Fibroblast of lung (primary cell): ENCODE measurements at places on chromosomes 2 and 18.

DNA sequence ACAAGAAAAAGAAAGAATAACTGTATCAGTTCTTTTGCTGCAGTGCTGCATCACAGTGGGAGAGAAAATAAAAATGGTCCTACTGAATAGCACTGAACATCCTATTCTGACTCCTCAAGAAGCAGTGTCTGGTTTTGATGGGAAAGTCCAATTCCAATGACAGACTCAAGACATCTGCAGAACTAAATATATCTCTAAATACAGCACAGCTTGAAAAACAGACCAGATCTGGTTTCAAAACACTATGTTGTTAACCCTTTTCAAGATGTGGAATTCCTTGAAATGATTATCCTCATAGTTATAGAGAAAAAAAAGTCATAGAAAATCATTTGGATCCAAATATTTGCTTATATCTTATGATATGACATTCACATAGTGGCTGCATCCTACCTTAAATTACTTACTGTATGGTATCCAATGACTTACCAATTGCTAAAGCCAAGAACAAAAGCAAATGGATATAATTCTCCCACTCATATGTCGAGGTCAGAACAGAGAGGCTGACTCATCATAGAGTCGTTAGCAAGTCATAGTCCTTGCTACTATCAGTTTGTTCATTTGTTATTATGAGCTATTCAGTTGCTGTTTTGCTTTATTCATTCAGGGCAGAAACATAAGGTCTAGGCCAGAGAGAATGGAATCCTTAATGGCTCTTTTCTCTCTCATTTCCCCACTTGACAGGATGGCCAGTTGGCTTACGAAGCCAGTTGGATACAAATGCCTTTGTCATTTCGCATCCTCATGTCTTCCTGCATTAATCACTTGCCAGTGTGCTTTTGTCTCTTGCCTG is 62.5 kb upstream of the ACVR2A start:
- peak; percentile 68 for DNase-seq

- DNase-seq, result no peak
Observed at GRCh38 chr18:51647942-51648341, 450.5 kb upstream of the MEX3C start.

DNA sequence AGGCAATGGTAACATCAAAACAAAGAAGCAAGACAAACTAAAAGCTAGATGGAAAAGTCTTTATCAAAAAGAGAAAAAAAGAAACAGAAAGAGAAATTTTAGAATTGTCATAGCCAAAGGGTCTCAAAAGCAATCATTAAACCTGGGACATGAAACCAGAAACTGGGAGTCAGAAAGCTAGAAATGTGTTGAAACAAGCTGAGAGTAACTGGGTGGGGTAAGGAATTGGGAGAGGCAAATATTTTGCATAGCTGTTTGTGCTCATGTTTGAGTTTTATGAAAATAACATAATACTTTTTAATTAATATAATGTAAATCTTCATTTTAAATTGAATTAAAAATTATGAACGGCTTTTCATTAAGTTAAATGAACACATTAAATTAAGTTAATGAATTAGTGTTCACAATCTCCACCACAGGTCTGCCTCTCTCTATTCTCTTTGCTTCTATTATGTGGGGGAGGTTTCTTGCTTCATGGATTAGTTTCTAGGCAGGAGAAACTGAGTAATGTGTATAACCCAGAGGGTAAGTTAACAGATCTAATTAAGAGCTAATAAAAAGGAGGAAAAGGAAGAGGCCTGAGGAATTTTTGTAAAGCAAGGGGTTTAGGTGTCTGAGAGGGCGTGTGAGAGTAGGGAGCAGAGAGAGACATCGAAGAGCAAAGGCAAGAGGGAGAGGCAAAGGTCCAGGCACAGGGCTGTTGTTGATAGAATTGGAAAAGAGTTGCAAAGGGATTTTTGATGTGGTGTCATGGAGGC is 20.0 kb upstream of the SERPINB2 start:
- DNase-seq, result no peak

DNA sequence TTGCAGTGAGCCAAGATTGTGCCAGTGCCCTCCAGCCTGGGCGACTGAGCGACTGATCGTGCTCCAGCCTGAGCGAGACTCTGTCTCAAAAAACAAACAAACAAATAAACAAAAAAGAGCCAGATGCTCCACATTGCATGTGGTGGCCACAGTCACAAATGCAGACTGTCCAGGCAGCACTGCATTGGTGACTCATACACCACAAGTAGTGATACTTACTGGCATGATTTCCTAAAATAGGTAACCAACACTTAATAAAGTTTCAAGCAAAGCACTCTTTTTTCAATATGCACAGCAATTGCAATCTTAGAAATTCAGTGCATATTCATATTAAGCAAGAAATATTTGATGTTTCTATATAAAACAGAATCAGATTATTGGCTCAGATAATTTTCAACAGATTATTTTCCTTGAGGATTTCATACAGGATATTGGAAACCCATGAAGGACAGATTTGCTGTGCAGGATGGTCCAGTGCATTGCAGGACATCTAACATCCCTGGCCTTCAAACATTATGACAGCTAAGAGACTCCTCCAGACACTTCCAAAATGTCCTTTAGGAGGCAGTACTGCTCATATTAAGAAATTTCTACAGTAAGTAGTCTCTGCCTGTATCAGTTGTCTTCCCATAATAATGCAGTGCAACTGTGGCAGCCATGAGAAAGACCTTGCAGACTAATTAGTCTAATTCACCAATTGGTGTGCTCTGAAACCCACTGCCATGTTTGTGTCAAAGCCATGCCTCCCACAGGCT is 10.5 kb upstream of the SLC1A4 start:
- DNase-seq, result peak; percentile 76

DNA sequence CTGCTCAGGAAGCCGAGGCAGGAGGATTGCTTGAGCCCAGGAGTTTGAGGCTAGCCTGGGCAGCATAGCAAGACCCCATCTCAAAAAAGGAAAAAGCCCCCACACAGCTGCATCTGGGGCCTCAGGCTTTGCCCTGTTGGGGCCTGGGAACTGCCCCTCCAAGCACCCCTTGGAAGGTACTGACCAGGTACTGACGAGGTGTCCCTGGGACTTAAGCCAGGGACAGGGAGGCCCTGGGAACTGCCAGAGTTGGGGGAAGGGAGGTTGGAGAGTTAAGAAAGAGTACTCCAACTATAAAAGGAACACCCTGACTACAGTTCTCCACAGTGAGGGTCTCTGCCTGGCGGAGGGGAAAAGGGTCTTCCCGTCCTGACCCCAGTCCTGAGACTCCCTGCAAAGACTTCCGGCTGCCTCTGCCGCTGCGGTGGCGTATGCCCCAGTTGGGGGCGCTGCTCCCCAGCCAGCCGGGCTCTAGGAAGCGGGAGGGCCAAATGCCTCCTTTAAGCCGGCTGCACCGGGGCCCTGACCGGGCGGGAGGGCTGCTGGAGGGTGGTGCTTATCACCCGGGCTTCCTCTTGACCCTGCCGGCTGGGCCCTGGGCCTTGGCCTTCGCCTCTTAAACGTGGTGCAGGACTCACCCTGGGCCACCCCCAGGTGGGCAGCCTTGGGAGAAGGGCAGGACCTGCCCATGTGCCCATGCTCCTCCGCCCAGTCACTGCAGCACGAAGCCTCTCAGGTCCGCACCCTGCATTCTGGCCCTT is 12.8 kb downstream of the SLC30A3 start:
- DNase-seq, result peak; percentile 20

DNA sequence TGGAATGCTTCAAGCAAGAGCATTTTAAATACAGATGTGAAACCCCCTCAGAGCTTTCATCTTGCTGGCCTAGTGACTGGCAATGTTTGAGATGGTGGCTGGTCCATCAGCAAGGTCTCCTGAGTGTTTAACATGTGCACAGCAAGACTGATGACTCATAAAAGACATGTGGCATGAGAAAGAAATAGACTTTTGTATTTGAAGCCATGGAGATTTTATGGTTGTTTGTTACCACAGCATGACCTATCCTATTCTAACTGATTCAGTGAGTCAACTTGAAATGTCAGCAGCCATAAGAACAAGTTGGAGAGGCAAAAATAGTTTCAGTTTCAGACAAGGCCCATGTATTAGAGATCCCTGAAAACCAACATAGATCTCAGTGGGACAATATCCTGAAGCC is 154.7 kb upstream of the LYPD1 start:
- peak; percentile 72 for DNase-seq

DNA sequence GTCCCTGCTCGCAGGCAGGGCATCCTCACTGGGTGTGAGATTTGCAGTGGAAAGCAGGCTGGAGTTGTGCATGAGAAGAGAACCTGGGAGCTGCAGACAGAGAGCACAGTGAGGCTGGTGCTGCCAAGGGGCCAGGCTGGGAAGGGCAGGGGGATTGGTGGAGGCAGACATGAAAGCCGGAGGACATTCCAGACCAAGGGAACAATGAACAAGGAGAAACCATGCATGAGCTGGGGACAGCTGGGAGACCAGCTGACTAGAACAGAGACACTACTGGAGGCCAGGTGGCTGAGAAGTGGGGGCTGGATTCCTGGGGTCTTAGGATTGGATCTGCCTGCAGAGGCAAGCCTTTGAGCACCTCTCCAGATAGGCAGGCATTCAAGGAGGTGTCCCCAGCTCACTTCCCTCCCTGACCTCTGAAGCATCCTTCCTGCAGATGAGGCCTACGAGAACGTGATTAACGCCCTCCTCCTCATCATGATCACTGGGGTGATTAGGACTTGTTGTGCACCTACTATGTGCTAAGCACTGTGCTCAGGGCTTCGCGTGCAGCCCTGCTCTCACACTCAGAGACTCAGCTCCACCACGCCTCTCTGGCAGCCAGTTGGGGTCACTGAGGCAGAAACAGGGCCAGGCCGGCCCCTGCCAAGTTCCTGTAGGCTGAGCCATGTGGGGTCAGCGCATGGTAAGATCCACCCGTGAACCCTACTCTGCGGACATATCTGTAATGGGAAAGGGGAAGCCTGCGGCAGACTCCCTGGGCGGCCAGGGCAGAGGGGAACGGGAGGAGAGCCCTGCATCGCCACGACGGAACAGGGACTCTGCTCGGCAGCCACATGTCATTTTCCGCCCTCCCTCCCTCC is 74.8 kb upstream of the SLC66A3 start:
- no peak for DNase-seq

DNA sequence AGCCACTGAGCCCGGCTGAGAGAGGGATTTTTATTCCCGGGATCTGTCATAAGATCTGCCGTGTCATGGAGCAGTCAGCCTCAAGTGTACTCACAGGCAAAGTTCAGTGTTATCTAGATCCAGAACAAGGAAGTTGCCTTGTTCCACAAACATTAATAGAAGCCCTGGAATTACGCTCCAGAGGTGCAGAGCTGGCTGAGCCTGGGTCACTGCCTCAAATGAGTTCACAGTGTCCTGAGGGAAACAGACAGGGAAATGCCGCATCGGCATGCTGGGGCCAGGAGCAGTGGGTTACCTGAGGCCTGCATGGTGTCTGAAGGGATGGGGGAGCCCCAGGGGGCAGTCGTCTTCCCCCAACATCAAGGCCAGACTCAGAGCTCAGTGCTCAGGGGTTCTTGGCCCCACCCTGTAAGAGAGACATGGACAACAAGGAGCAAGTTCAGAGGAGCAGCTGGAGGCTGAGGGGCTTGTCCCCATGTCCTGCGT is 42.7 kb upstream of the ODC1 start:
- DNase-seq, result no peak

DNA sequence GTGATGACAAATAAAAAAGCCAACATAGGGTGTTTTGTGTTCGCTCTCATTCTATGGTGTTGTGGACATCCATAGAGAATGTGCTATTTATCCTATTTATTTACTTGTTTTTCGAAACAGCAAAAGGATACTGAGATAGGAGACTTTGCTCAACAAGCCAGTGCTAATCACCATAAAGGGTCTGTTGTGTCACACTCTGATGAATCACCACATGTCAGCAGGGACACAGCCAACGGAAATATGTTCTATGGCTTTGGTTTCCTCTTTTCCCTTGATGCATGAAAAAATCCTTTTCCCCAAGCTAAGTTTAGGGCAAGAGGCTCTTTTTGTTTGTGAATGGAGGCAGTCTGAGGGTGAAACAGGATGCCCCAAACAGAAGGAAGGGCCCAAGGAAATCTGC is 154.3 kb downstream of the RNF152 start:
- DNase-seq, result peak; percentile 29

DNA sequence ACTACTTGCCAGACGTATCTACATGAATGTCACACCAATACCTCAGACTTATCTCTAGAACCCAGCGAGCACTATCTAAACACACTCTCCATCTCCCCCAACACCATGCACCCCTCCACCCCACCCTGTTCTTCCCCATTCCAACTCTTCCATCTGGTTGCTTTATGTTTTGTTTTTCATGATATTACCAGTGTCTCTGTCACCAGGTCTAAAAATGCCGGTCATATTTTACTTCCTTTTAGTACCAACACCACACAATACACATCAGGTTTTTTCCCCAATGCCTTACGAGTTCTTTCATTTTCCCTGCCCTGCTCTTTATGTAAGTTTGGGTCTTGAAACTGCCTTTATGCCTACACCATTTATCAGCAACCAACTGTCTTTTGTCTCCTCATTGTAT is 10.2 kb upstream of the ITGA4 start:
- no peak for DNase-seq

DNA sequence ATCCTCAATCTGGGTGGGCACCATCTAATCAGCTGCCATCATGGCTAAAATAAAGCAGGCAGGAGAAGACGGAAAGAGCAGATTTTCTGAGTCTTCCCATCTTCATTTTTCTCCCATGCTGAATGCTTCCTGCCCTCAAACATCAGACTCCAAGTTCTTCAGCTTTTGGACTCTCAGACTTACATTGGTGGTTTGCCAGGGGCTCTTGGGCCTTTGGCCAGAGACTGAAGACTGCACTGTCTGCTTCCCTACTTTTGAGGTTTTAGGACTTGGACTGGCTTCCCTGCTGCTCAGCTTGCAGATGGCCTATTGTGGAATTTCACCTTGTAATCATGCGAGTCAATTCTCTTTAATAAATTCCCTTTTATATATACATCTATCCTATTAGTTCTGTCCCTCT is 36.6 kb downstream of the DIPK1C start:
- no peak for DNase-seq

GRCh38 chr2:80128080-80128479 is 176.5 kb downstream of the LRRTM1 start:
- no peak for DNase-seq

GRCh38 chr2:42185220-42185921 is 16.2 kb downstream of the EML4 start:
- peak; percentile 21 for DNase-seq

- DNase-seq, result no peak
Observed at GRCh38 chr2:235034265-235035118, 82.7 kb downstream of the SH3BP4 start.

GRCh38 chr2:95374451-95374920 is 28.0 kb upstream of the FAHD2A start:
- DNase-seq, result no peak

GRCh38 chr2:45559436-45559835 is 51.6 kb downstream of the SRBD1 start:
- DNase-seq, result no peak

GRCh38 chr2:167646557-167646956 is 600.8 kb downstream of the STK39 start:
- no peak for DNase-seq

- no peak for DNase-seq
Observed at GRCh38 chr18:41263956-41264355, 691.1 kb upstream of the PIK3C3 start.
